ENCODE measurements at places on chromosomes 4 and X. TPM values are rescaled to one million over a fixed set of nuclear protein-coding genes. Genes with fewer than 3 reads are reported as not detected.

HTT gene
- total RNA-seq, result 22.6 TPM

GCNA gene
- total RNA-seq, result 1.5 TPM

RTL5 gene
- 1.6 TPM for total RNA-seq

SLC7A11 gene
- total RNA-seq, result 69.1 TPM

CT45A7 gene
- not detected for total RNA-seq

USP9X gene
- total RNA-seq, result 110 TPM

GPC4 gene
- 0.83 TPM for total RNA-seq

PRKG2 gene
- total RNA-seq, result 4.6 TPM

Measured in smooth muscle cell of bladder (primary cell).